Fibroblast of mammary gland (primary cell): ENCODE measurements at places on chromosomes 2 and 18.
A peak's percentile ranks its signal among the peaks of the same experiment; 100 is the strongest.

DNA sequence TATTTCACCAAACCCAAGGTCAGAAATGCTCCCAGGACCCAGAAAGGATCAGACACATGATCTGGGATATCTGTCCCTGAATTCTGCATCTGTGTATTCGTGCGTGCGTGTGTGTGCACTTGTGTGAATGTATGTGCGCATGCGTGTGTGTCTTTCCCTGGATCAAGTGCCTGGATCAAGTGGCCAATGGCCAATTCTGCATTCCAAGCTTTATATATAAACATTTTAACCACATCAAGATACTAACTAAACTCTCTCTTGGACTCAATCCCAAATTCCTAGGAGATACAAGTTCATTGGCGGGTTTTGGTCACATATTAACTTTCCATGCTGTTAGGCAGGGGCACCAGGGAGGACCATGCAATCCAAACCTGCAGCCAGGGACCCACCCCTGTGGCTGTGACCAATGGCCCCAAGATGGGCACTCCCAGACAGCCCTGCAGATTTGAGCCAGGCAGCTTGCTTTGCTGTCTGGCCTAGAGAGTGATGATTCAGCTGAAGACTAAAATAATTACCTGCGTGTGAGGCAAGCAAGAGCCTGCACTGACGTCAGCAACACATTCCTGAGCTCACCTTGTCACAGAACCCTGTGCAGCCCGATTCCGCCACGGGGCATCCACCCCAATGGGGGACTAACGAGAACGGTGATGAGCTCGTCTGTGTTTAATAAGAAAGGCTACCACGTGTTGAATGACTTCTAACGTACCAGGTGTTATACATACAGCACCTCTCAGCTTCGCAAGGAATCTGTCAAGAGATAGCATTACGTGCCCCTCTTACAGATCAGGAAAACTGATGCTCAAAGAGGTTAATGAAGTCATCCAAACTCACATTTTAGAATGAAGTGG is 45.3 kb upstream of the ROCK2 start:
- no peak for DNase-seq

DNA sequence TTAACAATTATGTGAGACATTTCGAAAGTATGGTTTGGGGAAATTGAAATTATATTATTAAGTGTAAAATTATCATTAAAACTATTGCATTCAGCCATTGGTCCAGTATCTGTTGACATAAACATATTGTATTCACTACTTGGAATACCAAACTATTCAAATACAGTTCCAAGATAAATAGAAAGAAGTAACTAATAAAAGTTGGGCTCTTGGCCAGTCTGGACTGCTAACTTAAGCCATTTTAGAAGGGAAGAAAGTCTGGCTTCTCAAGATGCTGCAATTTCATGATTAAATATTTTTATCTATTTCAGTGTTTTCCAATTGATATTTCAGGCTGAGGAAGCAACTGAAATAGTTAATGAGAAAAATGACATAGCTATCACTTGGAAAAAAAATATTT is 109.8 kb upstream of the CHRNA1 start:
- DNase-seq, result peak; percentile 6

DNA sequence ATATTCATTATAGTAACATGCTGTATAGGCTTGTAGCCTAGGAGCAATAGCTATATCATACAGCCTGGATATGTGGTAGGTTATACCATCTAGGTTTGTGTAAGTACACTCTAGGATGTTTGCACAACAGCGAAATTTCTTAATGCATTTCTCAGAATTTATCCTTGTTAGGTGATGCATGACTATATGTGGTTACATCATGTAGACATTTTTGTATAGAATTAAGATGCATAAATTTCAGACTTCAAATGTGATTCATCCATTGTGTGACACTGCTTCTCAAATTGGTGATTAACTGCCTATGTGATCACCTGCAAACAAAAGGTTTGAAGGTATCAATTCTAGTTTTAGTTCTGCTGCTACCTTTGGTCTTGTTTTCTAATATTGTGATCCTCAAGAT is 1787.0 kb upstream of the PIK3C3 start:
- no peak for DNase-seq

DNA sequence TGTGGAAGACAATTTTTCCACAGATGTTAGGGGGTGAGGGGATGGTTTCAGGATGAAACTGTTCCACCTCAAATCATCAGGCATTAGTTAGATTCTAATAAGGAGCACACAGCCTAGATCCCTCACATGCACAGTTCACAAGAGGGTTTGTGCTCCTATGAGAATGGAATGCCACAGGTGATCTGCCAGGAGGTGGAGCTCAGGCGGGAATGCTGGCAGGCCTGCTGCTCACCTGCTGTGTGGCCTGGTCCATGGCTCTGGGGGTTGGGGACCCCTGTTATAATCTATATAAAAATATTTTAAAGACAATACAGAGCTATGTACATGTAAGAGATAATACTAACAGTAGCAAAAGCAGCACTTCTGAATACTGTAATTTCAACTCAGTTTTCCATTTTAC is 19.2 kb downstream of the CWC22 start:
- DNase-seq, result no peak

DNA sequence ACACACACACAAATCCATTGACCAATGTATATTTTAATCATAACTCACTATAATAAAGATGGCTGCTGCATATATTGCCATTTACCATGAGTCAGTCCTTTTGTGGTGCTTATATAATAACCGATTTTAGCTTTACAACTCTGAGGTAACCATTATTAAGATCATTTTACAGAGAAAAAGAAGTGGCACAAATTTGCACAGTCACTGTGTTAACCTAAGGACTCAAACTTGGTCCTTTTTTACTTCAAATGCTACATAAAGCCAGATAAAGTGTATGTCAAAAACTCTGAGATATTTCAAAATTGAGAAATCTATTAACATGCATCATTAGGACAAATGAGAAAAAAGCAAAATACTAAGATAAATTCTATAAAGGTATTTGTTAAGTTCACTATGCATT is 923.7 kb downstream of the NRXN1 start:
- no peak for DNase-seq

DNA sequence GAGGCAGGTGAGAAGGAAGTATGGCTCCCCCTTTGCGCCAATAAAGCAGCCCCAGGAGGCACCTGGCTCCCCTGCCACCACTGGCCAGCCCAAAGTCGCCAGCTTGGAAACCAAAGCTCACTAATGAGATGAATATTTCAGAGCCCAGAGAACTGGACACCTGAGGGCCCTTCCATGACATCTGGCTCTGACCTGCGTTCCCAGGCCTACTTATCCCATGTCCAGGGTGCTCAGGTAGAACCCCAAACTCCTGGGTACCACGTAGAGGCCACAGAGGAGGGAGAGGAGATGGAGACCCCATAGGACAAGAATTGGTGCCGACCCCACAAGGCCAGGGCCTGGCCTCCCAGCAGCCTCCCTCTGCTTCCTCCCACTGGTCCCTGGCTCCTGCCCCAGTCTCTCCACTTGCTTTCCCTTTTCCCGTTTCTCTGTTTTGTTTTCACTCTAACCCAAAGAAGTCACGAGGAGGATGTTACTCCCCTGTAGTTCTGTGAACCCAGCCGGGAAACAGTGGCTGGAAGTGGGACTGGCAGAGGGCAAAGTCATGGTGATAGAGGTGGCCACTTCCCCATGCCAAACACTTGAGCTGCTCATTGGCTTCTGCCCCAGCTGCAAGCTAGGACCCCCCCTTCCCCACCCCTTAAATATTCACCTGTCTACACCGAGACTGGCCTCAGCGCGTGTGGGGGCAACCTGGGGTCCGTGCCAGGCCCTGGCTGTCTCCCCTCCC is 820 bp downstream of the TMBIM1 start:
- DNase-seq, result peak; percentile 43

GRCh38 chr2:235611349-235611748 is 117.5 kb downstream of the AGAP1 start:
- no peak for DNase-seq

- DNase-seq, result no peak
Measured at GRCh38 chr18:43634994-43635393, 357.7 kb upstream of the SYT4 start.

- DNase-seq, result no peak
Measured at GRCh38 chr2:120405759-120406099, 59.8 kb downstream of the INHBB start.

GRCh38 chr18:79405781-79406575 is 10.2 kb downstream of the NFATC1 start:
- no peak for DNase-seq

DNA sequence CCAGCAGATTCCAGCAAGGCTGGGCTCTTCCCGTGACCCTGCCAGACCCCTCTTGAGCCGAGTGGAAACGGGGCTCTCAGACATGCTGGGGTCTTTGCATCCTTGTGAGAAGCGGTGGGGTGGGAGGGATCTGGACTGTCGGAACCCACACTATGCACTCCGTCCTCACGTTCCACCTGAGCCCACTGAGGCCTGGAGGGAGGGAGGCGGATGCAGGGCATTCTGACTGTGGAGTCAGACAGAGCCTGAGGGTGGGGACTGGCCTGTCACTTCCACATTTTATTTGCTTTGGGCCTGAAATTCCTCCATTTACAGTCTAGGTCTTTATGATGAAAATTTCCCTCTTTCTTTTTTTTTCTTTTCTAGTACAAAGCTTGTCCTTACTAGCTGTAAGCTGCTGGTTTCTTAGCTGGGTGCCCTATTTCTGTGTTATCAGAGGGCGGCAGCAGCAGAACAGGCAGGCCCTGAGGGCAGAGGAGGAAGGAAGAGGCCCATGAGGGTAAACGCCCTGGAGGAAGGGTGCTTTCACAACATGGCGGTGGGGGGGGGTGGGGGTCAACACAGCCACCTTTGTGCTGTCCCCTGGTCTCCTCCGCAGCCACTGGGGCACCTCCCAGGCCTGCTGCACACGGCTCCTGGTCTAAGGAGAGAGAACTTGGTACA is 373.5 kb upstream of the MYT1L start:
- DNase-seq, result no peak

DNA sequence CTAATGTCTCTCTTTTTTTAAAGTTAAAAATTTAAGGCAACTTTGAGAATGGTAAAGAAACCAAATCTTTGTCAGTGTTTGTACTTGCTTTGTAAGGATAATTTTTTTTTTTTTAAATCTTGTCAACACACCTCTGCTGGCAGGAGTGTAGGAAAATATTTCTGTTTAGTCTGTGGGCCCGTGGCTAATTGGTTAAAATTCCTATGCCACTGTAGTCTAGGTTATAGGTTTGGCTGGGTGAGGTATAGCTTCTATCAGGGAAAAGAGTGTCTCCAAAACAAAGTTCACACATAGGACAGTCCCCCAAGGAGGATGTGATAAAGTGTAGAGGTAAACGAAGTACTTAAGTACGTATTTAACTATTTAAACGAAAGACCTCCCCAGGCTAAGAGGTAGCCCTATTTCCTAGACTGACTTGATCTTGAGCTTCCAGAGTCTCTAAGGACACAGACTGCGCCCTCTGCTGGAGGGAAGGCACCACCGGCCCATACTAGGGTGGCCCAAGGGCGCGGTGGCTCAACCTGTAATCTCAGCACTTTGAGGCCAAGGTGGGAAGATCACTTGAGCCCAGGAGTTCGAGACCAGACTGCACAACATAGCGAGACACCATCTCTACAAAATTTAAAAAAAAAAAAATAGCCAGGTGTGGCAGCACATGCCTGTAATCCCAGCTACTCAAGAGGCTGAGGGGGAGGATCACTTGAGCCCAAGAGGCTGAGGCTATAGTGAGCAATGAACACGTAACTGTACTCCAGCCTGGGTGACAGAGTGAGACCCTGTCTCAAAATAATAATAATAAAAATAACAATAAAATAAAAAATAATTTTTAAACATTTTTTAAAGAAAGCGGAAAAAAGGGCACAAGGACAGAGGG is 8.9 kb downstream of the TEX44 start:
- DNase-seq, result peak; percentile 79

DNA sequence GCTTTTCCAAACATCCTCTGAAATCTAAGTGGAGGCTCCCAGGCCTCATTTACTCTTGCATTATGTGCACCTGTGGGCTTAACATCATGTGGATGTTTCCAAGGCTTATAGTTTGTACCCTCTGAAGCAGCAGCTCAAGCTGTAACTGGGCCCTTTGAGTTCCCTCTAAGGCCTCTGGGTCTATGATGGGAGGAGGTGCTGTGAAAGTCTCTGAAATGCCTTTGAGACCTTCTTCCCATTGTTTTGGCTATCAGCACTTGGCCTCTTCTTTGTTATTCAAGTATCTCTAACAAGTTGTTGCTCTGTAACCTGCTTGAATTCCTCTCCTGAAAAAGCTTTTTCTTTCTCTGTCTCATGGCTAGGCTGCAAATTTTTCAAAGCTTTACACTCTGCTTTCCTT is 58.1 kb upstream of the MYT1L start:
- DNase-seq, result no peak

DNA sequence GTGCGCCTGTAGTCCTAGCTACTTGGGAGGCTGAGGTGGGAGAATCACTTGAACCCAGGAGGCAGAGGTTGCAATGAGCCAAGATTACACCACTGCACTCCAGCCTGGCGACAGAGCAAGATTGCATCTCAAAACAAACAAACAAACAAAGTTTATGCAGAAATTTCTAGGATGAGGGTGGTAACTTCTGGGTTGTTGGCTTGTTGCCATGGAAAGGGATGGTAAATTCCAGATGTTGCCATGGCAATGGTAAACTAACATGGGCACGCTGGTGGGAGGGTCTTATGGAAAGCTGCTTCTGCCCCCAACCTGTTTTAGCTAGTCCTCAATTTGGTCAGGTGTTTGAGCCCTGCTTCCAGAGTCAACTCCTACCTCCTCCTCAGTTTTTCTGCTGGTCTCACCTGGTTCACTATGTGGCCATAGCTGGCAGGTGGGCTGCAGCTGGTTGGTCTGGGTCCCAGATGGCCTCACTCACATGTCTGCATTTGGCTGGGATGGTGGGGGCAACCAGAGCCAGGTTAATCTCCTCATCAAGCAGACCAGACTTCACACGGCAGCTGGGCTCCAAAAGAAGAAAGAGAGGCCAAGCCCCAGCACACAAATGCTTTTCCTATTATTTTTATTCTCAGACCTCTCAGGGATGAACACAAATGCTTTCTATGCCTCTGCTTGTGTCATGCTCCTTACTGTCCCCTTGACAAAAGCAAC is 26.6 kb upstream of the TEX44 start:
- DNase-seq, result no peak

- DNase-seq, result no peak
Measured at GRCh38 chr18:6505498-6505875, 90.8 kb upstream of the L3MBTL4 start.

DNA sequence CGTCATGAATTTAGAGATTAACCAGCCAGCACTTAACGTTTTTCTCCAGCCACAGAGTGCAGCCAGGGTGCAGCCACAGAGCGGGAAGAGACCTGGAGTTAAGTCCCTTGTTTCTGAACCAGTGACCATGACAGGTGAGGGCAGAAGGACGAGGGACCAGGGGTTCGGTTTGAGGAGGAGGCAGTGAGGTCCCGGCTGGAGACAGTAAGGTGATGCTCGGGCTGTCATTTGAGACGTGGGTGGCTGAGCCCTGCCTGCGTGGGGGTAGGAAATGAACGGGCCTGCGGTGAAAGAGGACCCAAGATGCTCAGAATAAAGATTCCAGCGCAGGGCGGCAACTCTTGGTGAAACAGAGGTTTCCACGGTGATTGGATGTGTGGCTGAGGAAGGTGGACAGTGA is 205.9 kb downstream of the SNTG2 start:
- no peak for DNase-seq
